ENCODE measurements at places on chromosomes 13 and 19.

DNA sequence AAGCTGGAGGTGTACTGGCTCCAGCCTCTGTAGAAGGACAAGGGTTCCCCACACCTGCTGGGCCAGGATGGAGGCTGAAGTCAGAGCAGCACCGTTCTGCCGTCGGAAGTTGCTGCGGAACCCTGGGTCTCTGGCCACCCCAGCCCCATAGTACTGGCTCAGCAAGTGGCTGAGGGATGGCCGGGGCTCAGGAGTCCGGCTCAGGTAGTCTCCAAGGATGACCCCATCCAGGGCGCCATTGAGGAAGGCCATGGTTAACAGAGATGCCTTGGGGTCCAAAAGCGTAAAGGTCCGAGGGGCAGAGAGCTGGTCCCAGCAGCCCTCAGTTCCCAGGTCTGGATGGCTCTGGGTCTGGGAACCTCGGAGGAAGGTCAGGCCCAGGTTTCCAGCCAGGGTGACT lies 3.7 kb downstream of the PGLYRP2 start:
- DNase-seq, result no peak

DNA sequence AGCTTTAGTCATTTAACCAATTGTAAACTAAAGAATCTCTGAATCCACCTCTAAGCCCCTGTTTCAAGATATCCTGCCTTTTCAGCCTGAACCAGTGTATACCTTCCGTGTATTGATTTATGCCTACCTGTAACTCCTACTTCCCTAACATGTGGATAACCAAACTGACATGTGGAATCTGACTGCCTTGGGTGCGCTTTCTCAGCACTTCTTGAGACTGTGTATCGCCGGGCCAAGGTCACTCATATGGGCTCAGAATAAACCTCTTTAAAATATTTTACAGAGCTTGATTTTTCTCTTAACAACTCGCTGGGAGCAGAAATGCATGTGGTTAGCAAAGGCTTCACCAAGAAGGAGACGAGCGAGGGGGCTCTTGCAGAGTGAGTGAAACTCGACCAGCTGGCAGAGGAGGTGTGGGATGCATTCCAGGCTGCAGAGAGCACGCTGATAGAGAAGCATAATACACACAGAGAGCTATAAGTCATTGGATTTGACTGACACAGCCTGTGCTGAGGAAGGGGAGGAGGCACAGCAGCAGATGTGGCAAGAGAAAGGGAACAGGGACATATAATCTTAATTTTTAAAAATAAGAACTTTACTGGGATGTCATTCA lies 268.2 kb upstream of the MAB21L1 start:
- DNase-seq, result no peak

DNA sequence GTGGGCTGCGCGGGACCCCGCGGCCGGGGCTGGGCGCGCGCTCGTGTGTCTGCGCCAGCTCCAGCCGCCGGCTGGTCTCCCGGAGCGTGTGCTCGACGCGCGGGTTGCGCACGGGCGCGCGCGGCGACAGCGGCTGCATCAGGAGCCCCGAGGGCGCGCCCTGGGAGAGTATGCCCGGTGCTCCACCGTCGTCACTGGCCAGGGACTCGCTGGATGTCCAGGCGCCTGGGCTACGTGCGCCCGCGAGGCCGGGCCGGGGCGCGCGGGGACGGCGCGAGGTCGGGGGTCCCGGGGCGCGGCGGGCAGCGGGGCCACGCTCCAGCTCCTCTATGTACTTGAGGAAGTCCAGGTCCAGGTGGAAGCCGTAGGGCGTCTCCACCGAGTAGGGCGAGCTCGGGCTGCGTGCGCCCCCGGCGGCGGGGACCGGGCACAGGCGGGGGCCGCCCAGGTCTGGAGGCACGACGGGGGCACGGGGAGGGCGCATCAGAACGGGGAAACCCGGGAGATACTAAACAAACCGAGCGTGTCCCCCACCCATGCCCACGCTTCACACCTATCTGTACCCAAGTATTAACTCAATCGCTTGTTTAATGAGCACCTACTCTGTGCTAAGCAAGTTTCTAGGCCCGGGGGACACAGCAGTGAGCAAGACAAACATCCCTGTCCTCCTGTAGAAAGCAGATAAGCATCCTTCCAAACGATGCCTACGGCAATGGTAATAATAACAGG lies 7.6 kb downstream of the KANK3 start:
- no peak for DNase-seq

GRCh38 chr13:101611491-101612475 lies 159.3 kb downstream of the ITGBL1 start:
- DNase-seq, result no peak

DNA sequence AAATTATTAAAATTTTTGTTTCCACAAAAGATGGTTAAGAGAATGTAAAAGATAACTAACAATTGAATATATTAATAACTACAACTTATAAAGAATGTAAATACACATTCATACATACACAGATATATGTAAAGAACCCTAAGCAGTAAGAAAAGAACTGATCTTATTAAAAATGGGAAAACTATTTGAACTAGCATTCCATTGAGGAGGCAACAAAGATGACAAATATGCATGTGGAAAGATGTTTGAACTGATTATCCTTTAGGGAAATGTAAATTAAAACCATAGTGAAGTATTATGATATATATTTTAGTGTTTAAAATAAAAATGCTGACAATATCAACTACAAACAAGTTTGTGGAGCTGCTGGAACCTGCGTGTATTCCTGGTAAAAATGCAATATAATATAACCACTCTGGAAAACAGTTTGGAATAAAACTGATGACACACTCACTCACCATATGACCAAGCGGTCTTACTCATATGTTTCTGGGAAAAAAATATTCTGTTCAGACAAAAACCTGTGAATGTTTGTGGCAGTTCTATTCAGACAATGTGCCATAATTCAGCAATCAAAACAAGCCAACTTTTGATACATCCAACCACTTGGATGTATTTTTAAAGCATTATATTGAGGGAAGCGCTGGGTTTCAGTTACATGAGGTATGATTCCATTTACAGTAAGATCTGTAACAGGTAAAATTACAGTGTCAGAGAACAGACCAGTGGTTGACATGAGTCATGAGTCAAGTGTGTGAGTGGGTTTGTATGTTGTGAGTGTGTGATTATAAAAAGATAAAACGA lies 694.4 kb upstream of the SLITRK5 start:
- no peak for DNase-seq

DNA sequence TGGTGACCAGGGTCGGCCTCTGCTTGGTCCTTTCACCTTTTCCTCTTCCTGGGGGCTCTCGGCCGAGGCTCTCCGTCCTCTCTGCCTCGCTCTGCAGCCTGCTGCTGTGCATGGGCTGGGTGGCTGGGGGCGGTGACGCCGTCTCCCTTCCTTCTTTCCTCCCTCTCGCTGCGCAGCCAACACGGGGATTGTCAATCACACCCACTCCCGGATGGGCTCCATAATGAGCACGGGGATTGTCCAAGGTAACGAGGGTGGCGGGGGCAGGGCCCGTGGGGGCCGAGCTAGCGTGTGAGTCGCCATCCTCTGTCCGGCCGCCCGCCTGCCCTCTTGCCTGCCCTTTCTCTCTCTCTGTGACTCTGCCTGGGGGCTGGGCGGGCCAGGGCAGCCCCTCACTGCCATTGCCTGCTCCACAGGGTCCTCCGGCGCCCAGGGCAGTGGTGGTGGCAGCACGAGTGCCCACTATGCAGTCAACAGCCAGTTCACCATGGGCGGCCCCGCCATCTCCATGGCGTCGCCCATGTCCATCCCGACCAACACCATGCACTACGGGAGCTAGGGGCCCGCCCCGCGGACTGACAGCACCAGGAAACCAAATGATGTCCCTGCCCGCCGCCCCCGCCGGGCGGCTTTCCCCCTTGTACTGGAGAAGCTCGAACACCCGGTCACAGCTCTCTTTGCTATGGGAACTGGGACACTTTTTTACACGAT lies 7.1 kb downstream of the YIPF2 start:
- DNase-seq, result no peak

DNA sequence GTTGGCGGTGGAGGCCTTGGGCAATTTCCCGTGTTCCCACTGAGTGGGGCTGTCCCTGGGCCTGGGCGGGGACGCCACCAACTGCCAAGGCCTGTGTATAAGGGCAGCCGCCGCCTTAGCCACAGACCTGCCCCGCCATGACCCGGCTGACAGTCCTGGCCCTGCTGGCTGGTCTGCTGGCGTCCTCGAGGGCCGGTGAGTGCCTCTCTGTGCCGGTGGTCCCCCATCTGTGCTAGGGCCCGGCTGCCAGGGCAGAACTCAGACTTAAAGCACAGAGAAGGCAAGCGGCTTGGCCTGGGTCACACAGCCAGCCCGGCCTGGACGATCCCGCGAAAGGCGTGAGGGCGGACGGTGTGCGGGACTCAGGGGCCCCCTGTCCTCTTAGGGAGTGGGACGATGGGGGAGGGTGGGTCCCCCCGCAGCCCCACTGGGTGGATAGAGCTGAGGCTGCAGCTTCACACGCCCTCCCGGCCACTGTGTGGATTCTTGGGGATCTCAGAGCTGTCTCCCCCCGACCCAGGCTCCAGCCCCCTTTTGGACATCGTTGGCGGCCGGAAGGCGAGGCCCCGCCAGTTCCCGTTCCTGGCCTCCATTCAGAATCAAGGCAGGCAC lies at the start of gene AZU1:
Gene AZU1, plus strand, starts transcription at position 128 of the 612 bp plus-strand sequence. Its CDS starts 10 bp downstream, at position 138.
- DNase-seq, result no peak

DNA sequence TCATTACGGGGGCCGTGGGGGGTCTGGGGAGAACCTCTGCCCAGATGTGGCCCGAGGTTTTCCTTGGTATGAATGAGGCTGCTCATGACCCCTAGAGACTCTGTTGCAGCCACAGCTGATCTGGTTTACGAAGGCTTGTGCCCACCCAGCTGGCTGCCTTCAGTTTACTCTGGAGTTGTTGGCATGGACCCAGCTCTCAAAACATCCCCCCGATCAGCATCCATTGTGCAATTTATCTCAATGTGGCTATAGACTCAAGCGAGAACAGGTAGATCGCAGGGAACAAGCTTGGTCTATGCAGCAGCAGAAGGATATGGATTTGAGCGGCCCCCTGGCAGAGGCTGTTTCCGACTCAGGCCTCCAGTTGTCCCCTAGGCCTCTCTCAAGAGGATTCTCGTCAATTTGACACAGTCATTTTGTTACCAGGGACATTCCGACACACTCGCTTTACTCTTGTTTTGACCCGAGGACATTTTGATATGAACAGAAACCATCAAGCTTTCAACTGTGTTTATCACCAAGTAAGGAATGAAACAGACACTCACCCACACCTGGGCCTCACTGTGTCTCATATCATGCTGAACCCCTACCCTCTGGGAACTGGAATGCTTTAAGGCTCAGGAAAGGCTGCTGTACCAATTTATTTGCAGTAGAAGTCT lies 161.5 kb downstream of the KATNAL1 start:
- no peak for DNase-seq

DNA sequence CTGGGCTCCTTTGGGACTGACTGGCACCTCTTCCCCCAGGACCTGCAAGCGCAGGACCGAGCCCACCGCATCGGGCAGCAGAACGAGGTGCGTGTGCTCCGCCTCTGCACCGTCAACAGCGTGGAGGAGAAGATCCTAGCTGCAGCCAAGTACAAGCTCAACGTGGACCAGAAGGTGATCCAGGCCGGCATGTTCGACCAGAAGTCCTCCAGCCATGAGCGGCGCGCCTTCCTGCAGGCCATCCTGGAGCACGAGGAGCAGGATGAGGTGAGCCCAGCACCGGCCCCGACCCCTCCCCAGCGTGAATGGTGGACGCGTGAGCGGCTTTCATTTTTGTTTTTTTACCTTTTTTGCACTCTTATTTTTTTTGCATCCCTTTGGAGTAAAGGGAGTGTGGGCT lies 56.0 kb upstream of the LDLR start:
- no peak for DNase-seq

DNA sequence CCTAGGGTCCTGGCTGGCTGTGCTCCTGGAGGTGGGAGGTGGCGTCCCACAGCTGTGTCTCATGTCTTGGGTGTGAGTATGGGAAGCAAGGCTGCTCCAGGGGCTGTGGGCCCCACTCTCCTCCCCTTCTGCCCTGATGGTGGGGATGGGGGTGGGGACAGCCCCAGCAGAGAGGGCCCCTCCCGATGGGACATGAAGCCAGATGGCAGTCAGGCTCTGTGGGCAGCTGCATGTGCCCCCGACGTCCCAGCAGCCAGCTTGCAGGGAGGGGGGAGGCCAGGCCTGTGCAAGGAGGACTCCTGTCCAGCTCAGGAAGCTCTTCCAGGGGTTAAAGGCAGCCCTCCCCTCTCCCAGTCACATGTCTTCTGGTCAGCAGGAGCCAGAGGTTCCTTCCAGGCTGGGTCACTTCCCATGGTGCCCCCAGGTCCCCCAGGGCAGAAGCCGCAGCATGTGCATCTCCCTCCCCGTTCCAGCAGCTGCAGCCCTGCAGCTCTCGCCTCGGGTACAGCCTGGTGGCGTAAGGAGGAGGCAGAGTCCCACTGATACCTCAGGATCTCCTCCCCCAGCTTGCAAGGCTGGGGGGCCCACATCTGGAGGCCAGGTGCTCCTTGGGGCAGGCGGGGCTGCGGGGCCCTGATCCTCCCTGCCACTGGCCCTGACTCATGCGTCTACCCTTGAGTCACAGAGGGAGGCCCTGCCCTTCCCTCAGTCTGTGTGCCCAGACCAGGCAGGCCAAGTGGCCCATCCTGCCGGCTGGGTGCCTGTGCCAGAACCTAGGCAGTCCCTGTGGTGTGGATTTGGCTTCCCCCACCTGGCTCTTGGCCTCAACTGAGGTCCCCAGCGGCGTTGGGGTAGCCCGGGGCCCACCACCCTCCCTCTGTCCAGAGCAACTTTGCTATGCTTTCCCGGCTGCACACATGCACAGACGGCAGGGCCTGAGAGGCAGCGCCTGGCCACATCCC lies 13.0 kb downstream of the YIPF2 start:
- DNase-seq, result no peak

DNA sequence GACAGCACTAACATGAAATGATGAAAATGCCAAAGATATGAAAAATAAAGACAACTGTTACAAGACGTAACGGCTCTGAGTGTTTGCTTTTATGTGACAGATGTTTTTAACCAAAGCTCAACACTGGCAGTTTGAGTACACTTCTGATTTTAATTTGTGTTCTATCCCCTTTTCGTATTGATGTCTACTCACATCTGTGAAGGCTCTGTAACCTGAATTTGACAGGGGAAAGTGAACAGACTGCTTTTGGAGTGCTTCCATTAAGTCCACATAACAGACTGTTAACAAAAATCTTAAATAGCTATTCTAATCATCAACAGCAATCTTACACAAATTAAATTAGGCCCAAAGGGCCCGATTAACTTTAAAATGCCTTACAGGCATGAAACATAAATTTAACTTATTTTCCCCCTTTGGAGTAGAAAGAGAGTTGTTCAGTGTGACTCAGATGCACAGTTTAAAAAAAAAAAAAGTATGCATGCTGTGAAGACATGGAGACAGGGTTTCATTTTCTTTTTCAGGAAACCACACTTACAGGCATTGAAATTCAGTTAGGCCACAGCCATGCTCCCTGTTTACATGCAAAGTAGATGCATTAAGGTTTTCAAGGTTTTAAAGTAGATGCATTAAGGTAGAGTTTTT lies 16.3 kb upstream of the RNASEH2B start:
- DNase-seq, result no peak
